ENCODE measurements at places on chromosomes 1 and 21.

- no peak for DNase-seq
Observed at GRCh38 chr1:172515436-172515835, 17.5 kb upstream of the SUCO start.

DNA sequence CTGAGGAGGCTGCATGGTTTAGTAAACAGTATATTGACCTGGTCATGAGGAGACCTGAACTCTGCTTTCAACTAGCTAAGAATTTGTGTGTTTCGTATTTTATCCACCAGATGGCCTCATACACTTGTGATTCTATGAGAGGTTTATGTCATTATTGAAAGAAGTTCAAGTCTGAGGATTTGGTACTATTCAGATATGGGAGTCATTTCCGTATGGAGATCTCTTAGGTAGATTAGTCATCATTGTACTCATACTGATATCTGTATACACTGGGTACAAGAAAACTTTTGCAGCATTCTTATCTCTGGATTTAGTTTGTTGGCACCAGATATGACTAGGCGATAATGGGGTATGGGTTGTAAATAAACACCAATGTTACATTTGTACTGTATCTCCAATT is 26.6 kb downstream of the ATF6 start:
- no peak for DNase-seq

- no peak for DNase-seq
Observed at GRCh38 chr1:160282807-160283206, 2.1 kb downstream of the PEX19 start.

- DNase-seq = no peak
Observed at GRCh38 chr1:17403081-17403480, 31.1 kb downstream of the PADI6 start.

DNA sequence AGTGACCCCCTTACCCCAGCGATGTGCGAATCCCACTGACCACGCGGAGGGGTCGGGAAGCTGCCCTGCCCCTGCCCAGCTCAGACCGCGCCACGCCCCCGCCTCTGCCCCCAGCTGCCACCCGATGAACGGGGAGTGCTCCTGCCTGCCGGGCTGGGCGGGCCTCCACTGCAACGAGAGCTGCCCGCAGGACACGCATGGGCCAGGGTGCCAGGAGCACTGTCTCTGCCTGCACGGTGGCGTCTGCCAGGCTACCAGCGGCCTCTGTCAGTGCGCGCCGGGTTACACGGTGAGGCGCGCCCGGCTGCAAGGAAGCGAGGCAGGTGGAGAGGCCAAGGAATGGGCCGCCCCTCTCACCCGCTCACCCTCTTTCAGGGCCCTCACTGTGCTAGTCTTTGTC is 11.9 kb upstream of the LRRC71 start:
- no peak for DNase-seq

DNA sequence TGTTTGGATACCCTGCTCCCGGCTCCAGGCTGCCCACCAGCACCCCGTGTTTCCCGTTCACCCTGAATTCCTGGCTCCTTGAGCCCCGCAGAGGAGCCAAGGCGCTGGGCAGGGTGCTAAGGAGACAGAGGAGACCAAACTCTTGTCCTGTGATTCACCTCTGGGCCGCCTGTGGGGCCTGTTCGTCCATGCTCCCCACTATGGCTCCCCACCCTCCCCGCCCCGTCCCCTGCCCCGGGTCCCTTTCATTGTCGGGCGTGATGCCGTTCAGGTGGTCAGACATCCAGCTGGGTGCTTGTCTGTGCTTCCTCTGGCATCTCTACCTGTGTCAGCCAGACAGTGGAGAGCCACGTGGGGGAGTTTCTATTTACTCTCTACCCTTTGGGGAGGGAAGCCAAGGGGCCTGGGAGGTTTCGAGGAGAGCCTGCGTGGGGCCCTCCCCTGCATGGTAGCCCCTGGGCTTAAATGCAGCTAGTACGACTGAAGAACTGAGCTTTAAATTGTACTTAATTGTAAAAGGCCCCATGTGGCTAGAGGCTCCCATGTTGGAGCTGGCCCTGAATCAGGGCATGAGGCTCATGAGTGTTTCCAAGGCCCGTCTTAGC is 221.4 kb upstream of the TMEM51 start:
- DNase-seq = no peak

DNA sequence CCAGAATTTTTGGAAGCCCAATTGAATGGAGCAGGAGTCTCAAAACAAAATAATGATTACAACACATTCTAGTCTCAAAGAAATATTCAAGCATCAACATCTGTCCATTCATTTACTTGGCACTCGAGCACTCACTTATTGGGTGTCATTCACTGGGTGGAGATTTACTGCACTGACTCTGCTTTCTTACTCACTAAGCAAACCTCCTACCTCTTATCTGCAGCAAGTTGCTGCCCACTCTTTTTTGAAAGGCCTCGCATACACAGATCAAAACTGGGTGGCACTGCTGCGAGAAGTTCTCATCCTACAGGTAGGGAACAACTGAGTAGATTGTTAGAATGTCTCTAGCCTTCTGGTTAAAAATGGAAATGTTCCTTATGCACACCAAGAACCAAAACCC is 18.0 kb downstream of the RHBDL2 start:
- DNase-seq = no peak

GRCh38 chr1:224707843-224708725 is 92.0 kb downstream of the CNIH3 start:
- DNase-seq = no peak

GRCh38 chr21:27569091-27569490 is 602.2 kb upstream of the ADAMTS5 start:
- no peak for DNase-seq

DNA sequence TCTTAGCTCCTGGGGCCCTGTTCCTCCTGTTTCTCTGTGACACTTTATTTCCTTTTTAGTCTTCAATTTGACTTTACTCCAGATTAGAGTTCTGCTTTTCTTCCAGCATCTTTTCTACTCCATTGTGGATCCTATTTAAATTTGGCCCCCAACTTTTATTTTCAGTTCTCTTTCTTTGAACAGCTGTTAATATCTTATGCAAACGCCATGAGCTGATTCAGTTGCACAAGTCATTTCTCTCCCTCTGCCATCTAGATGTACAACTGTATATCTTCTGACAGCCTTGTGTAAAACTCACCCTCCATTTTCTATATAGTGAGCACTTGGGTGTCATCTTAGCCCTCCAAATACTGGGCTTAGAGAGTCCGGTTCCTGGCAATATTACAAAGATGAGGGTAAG is 42.2 kb downstream of the SPATA17 start:
- DNase-seq = no peak

DNA sequence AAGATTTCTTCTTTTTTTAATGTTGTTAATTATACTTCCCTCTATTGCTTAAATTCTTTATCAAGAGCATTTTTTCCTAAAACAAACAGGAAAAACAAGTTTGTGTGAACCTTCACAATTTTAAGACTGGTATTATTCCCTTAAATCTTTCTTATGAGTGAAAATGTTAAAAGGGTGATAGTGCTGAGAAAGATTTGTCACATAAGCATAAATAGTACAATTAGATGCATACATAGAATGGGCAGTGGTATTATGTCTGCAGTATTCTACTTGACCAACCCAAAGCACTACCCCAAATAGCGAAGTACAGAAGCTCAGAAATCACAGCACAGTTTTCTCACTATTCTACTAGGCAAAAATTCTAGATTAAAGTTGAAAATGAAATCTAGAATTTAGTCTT is 18.0 kb downstream of the GOLPH3L start:
- no peak for DNase-seq

- DNase-seq = no peak
Observed at GRCh38 chr1:10779841-10780240, 16.6 kb downstream of the CASZ1 start.

Measured in endothelial cell (in vitro differentiated cells).